ENCODE measurements at places on chromosomes 1 and 21.

- DNase-seq, result no peak
These were observed at the start of gene INAVA for GRCh38 chr1:200894712-200895442. TSS of gene INAVA (plus strand) at chr1:200894900. CDS start at chr1:200898401, 3,501 bp downstream.

DNA sequence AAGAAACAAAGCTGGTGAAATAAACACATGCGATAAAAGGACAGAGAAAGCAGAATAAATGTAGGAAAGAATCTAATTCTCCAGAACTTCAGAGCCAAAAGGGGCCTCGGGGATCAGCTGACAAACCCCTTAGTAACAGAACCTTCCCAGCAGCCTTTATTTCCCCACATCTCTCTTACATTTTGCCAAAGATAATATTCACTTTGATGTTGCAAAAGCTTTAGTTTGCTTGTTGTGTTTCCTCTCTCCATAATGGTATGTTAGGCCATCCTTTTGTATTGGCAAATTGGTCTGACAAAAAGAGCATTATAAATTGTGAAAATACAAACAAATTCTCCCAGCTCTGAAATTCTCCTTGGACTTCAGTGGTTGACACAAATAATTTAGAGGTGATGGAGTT lies 54.9 kb downstream of the OPTC start:
- DNase-seq, result no peak

- DNase-seq, result no peak
These were observed 415.9 kb downstream of the PLA2G4A start for GRCh38 chr1:187244623-187245022.

DNA sequence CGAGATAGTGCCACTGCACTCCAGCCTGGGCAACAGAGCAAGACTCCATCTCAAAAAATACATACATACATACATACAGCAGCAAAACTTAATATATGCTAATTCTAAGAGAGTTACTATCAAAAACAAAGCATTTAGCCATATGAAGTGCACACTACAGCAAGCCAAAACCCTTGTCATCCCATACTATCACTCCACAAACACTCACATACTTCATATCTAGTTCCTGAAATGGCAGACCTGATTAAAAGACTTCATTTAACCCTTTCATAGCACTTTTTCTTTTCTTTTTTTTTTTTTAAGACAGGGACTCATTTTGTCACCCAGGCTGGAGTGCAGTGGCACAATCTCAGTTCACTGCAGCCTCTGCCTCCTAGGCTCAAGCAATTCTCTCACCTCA lies 65.6 kb downstream of the COP1 start:
- DNase-seq, result no peak

DNA sequence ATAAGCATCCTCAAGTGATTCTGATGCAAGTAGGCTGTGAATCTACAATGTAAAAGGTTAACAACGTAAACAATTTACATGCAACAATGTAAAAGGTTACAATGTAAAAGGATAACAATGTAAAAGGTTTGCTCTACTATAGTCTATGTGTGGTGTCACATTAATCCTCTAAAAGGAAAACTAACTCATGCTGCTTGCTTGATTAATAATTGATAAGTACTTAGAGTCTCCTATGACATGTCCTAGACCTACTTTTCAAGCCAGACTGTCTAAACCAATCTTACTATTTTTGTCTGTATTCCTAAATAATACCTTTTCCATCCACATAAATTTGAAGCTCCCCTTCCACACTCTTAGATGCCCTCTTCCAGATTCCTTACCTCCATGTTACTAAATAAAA lies 606.8 kb downstream of the LTN1 start:
- DNase-seq, result no peak

DNA sequence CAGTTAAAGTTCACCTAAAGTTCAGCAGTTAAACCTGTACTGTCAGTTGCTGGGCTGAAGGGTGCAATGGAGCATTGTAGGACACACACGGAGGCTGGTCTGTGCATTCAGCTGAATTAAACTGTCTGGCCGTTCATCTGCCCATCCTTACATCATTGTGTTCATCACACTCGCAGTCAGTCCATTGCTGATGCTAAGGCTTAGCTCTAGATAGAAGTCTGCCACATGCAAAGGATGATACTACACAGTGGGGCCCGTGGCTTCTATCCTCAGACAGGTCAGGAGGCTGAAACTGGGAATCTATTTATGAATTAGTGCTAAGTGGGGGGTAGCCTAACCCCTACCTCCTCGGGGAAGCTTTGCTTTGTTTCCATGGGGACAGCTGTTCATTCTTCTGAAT lies 60.4 kb downstream of the CNIH3 start:
- DNase-seq, result no peak

DNA sequence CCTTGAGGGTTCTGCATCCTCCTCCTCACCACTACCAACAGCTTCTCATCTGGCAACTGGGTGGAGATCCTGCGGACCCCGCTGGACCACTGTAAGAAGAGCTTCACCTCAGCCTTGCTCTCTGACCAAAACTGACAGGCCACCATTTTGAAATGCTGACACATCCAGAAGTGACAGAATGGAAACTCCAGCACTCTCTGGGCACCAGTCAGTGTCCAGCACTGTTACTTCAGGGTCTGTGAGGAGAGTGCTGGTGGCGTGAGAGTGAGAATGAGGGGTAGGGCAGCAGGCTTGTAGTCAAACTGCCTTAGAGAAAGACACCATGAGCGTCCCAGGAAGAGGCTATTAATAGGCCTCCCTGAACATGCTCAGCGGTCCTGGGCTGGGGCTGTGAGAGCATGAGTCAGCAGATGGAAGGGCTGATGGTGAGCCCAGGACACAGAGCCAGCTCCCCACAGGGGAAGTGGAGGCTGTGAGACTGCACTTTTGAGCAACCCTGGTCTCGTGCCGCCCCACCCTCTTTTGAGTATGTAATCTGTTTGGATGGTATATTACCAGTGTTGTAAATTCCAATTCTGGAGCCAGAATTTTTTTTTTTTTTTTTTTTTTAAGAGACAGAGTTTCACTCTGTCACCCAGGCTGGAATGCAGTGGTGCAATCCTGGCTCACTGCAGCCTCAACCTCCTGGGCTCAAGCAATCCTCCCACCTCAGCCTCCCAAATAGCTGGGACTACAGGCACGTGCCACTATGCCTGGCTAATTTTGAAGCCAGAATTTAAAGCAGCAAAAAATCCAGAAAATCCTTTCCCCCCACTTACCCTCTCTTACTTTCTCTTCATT lies 34.4 kb upstream of the SLC30A1 start:
- DNase-seq, result no peak

GRCh38 chr1:247482747-247483146 lies 24.8 kb upstream of the OR2B11 start:
- no peak for DNase-seq

DNA sequence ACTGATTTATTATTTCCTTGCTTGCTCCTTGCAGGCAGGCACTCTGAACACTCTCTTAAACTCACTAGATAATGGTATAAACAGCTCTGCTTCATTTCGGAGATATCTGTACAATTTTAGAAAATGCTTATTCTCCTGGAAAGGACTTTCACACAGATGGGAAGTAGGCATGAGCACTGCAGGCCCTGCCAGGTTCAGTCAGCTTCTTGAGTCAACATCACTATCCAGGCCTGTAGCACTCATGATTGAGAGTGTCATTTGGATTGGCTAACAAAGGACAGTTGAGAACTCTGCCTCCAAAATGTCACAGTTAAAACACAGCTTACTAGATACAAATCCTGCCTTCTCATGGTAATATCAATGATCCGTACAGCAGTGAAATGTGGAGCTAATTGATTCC lies 181.9 kb downstream of the CYYR1 start:
- DNase-seq, result no peak

DNA sequence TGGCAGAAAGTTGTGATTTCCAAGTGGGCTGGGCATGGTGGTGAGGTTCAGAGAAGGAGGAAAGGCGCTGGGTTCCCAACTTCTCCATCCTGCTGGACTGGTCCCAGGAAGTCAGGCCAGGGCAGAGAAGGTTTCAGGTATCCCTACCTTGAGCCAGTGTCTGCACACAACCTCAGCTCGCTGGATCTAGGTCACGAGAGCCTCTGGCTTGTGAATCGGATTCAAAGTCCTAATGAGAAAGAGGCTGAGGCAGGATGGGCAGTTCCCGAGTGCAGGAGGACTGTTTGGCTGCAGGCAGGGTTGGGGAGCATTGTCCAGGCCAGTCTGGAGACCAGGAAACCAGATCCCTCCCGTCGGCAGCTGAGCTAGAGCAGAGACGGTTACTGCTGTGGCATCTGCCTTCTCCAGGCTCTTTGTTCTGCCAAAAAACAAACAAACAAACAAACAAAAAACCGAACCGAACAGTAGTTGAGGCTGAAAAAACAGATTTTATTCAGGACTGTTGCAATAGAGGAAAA lies 19.5 kb upstream of the IGSF21 start:
- DNase-seq, result no peak

DNA sequence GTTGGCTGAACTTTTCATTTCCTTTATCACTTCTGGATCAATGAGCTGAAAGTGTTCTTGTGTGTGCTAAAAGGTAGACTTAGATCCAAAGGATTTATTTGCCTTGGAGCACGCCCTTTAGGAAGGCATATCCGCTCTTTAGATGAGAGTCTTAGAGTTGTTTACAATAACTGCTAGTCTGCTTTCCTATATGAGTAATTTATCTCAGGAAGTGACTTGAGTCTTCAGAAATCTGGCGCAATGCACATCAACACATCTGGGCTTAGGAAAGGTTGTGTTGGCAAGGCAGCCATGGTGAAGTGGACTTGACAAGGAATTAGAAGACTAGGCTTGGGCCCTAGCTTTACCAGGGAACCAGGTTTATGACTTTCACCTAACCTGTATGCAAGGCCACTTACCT lies 204.1 kb upstream of the PTGFR start:
- no peak for DNase-seq

GRCh38 chr1:174874331-174875053 lies 125.3 kb upstream of the CACYBP start:
- DNase-seq, result no peak

- DNase-seq, result no peak
These were observed 747.2 kb upstream of the NEGR1 start for GRCh38 chr1:73029571-73029970.

DNA sequence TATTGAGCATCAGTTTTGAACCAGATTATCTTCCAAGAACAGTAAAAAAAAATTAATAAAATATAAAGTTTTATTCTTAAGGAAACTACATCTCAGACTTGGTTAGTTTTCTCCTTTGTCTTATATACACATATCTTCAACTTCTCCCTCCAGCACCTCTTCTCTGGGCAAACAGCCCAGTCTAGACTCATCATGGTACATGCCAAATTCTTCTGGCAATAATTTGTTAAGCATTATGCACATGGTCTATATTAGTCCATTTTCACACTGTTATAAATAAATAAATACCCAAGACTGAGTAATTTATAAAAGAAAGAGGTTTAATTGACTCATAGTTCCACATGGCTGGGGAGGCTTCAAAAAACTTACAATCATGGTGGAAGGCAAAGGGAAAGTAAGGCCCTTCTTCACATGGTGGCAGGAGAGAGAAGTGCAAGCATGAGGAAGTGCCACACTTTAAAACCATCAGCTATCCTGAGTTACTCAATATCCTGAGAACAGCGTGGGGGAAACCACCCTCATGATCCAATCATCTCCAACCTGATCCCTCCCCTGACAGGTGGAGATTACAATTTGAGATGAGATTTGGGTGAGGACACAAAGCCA lies 108.7 kb upstream of the RNPC3 start:
- no peak for DNase-seq

- DNase-seq, result no peak
These were observed 40.5 kb upstream of the GALNT2 start for GRCh38 chr1:230026572-230026971.

- no peak for DNase-seq
These were observed 1765.2 kb downstream of the NCAM2 start for GRCh38 chr21:22763442-22763841.

- DNase-seq, result no peak
These were observed 9.5 kb upstream of the PADI3 start for GRCh38 chr1:17239420-17239819.

- no peak for DNase-seq
These were observed 13.2 kb downstream of the KYAT3 start for GRCh38 chr1:88979054-88979748.

DNA sequence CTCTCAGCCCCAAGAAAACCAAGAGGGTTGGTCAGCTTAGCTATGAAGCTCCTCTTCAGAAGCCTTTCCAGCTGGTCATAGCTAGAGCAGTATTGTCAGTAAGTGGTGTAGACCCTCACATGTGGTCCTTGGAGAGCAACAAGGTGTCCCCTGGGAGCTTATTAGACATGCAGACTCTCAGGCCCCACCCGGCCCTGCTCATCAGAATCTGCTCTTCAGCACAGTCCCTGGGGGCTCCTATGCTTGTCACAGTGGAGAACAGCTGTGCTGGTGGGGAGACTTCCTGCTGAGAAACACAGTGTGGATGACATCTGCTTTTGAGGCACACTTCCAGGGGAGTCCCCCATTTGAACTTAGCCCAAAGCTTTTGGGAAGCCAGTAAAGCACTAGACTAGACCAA lies 21.9 kb upstream of the NEK2 start:
- no peak for DNase-seq

GRCh38 chr1:43255438-43256210 lies 14.2 kb upstream of the TMEM125 start:
- no peak for DNase-seq

GRCh38 chr1:94899756-94900155 lies 27.2 kb downstream of the CNN3 start:
- no peak for DNase-seq

DNA sequence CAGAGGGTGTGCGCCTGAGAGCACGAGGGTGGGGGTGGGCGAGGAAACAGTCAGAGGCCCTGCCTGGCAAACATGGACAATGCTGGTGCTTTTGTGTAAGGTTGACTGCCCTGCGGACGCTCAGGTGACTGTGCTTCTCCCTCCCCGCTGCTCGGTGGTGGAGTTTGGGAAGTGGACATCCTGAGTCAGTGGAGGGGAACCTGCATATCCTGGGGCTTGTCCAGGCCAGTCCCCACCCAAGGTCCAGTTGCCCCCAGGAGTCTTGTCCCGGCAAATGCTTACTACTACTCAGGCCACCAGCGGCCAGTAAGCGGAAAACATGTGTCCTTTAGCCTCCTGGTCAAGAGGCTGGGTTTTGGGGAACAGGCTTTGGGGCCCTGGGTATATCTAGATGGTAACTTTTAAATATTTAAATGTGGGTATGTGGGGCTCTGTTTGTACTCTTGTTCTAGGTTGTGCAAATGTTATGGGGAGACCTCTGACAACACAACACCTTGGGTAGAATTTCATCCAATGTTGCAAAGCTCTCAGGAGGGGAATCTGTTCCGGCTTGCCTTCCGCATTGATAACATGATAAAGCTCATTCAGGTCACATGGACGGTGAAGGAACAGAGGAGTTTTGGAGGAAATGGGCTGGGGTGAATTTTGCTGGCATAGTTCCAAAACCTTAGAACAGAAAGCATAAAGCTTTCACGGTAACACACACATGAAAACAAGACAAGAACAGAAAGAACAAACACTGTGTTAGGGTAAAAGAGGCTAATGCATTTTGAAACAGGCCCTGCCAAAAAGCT lies 364.9 kb downstream of the PRDM2 start:
- no peak for DNase-seq

DNA sequence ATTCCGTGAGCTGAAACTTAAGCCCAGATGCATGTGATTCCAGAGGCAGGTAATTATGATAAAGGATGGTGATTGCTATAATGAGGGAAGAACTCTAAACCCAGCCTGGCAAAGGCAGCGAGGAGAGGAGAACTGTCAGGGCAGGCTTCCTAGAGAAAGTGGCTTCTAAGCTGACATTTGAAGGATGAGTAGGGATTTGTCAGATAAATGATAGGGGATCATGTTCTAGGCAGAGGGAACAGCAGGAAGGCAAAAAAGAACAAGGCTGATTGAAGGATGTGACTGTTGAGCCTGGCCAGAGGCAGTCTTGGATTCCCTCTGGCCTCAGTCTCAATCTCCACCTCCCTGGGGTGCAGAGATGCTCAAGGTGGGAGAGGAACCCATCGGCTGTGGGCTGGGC lies 146.4 kb upstream of the POU3F1 start:
- DNase-seq, result no peak
